H4 (cell line): ENCODE measurements at places on chromosomes 12 and 14. TPM values are rescaled to one million over a fixed set of nuclear protein-coding genes. Genes with fewer than 3 reads are reported as not detected.
A peak's percentile ranks its signal among the peaks of the same experiment; 100 is the strongest.

GRCh38 chr12:125071456-125071855 is 6.2 kb downstream of the AACS start:
- DNase-seq, result no peak

DNA sequence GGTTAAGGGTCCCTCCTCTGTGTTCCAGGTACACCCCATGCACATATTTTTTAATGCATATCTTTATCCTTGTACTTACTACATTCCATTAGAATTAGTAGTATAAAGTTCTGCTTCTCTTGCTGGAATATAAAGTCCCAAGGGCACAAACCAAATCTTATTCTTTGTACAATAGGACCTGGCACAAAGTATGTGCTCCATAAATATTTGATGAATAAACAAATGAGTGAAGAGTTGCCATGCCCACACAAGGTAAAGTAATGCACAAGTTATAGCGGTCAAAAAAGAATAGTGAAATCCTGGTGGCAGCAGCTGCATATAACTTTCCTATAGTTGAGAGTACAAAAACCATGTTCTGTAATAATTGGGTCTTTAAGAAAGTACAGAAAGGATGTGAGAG is 82.1 kb upstream of the BMP4 start:
- no peak for DNase-seq

DNA sequence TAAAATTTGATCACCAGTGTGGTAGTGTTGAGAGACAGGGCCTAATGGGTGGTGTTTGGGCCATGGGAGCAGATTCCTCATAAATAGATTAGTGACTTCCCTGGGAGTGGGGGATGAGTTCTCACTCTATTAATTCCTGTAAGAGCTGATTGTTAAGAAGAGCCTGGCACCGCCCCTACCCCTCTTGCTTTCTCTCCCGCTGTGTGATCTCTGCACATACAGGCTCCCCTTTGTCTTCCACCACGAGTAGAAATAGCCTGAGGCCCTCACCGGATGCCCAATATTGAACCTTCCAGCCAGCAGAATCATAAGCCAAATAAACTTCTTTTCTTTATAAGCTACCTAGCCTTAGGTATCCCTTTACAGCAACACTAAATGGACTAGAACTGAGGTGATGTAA is 31.9 kb upstream of the CAND1 start:
- no peak for DNase-seq

Gene COX8C
- not detected in 2 replicates for total RNA-seq

DNA sequence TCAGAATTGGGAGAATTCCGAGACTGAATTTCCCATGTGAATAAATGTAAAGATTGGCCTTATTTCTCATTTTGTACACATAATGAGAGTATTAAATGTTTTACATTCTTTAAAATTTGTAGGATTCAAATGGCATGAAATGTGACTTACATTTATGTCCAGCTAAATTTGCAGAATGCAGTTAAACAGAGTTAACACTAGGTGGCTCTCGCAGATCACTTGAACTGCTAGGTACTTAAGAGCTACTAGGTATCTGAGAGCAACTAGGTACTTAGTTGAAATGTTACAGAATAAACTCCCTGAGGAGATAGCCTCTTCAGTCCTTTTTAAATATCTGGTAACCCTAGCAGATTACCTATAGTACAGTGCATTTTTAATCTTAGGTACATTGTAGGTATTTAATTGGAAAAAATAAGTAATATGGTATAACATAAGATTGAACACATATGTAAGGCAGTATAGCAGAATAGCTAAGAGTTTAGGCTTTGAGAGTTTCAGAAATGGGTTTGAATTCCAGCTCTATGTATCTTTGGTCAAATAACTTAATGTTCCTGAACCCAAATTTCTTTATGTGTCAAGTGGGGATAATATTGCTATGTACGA is 73.8 kb downstream of the KIAA0586 start:
- DNase-seq, result peak; percentile 62

GRCh38 chr14:53430870-53431269 is 277.7 kb upstream of the DDHD1 start:
- DNase-seq, result no peak

Gene CISTR
- not detected in 2 replicates for total RNA-seq

GRCh38 chr14:93381644-93382043 is 34.7 kb downstream of the COX8C start:
- DNase-seq, result no peak

Gene CACNA2D4
- total RNA-seq, result not detected in 2 replicates

- no peak for DNase-seq
These were observed 39.8 kb downstream of the SAMD4A start for GRCh38 chr14:54606631-54607133.

DNA sequence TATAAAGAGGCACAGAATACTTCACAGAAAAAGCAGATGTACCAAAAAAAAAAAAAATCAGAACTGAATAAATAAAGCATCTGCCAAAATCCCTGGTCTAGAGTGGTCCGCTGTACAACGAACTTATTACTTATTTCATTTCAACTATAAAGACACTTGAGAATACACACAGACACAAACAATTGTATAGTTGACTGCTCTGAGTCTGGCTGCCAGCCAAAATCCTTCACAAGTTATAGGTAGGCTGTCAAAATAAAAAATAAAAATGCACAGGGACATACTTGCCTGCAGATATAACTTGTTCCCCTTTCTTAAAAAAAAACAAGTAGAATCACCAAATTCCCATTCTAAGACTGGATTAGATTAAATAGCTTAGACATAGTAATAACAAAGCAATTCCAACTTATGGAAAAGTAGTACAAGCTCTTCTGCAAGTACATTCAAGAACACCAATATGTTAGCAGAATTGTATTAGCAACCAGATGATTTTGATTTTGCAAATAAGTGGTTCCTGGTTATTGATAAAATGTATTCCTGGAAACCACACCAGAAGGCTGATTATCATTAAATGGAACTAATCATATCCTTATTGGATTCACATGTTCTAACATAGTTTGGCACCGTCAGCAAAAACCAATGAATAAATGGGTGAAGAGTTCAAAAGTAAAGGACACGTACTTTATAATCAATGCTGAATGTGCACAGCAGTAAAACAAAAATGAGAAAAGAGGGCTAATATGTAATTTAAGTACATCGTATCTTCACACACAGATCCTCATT is 248.5 kb downstream of the NELL2 start:
- DNase-seq, result no peak
